Aorta (tissue), 5 donors: ENCODE measurements at places on chromosomes 6 and 20. TPM values are rescaled to one million over a fixed set of nuclear protein-coding genes. Genes with fewer than 3 reads are reported as not detected.

The PARD6B gene
- total RNA-seq: 2.6 TPM

The C6orf118 gene
- not detected for total RNA-seq

The SIGLEC1 gene
- 55.8 TPM for total RNA-seq

The APMAP gene
- total RNA-seq: 54.1 TPM

The TBPL1 gene
- 21.3 TPM for total RNA-seq

The CLVS2 gene
- 0.03 TPM for total RNA-seq

- no peak overlapping the region for H3K4me3 ChIP-seq
- H3K4me1 ChIP-seq: no peaks in the 10 kb centered on the region
- H3K27me3 ChIP-seq: no peaks in the 10 kb centered on the region
- DNase-seq: no peak
- no peaks in the 10 kb centered on the region for H3K36me3 ChIP-seq
- H3K27ac ChIP-seq: no peak overlapping the region
Measured at GRCh38 chr6:8499540-8499939, 64.2 kb upstream of the SLC35B3 start.

DNA sequence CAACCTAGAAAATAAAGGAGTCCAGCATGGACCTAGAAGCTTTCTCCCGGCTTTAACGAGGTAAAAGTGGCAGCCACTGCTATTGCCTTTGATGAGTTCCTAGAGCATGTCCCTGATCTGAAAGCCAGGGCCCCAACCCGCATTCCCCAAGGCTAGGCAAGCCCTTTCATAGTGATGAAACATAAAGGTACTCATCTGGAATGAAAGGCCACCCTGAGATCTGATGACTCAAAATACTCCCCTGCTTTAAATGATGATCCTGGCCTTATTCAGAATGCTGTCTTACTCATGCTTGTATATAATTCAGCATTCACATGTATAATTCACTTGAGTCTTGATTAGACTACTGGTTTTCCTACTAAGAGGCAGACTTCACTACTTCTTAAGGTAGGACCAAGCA, 21.3 kb downstream of the TTPAL start:
- H3K27ac ChIP-seq: no peak overlapping the region
- no peaks in the 10 kb centered on the region for H3K27me3 ChIP-seq
- peaks cover 2% of the 10 kb centered on the region for H3K4me1 ChIP-seq
- H3K4me3 ChIP-seq: no peak overlapping the region
- no peak for DNase-seq
- H3K36me3 ChIP-seq: peaks cover 3% of the 10 kb centered on the region

GRCh38 chr6:131954775-131955107, 3.6 kb upstream of the CCN2 start:
- peak; percentile 80 for DNase-seq
- H3K4me1 ChIP-seq: peaks cover 7% of the 10 kb centered on the region
- H3K27me3 ChIP-seq: no peaks in the 10 kb centered on the region
- no peaks in the 10 kb centered on the region for H3K36me3 ChIP-seq
- peak overlapping the region; percentile 55 for H3K27ac ChIP-seq

DNA sequence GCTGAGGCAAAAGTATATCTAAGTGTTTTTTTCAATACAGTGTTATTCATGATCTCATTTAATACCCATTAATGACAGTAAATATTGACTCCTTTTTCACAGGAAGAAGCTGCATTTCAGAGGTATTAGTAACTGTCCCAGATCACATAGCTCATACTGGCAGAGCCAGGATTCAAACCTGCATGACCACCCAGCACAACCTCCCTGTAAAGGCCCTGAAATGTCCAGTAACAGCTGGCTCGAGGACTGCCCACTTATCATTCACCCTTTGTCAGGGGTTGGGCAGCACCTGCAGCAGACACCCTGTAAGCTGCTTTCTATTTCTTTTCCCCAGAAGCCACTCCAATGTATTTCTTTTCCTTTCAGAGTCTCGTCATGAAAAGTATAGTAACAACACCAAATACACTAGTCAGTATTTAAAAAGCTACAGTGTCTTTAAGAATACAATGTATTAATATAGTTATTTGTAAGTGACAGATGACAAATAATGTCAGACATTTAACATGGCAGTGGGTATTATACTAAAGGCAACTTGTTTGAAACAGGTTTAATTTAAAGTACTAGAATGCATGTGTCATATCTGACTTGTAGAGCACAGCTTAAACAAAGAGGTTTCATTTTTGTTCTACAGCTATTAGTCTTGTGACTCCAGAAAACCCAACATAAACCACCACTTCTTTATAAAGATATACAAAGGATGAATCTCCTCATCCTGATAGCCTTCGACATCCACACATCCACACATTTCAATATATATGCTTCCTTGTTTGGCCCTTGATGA, 841.6 kb upstream of the GJE1 start:
- no peak for DNase-seq
- no peak overlapping the region for H3K27ac ChIP-seq
- no peak overlapping the region for H3K4me3 ChIP-seq
- H3K27me3 ChIP-seq: no peaks in the 10 kb centered on the region

DNA sequence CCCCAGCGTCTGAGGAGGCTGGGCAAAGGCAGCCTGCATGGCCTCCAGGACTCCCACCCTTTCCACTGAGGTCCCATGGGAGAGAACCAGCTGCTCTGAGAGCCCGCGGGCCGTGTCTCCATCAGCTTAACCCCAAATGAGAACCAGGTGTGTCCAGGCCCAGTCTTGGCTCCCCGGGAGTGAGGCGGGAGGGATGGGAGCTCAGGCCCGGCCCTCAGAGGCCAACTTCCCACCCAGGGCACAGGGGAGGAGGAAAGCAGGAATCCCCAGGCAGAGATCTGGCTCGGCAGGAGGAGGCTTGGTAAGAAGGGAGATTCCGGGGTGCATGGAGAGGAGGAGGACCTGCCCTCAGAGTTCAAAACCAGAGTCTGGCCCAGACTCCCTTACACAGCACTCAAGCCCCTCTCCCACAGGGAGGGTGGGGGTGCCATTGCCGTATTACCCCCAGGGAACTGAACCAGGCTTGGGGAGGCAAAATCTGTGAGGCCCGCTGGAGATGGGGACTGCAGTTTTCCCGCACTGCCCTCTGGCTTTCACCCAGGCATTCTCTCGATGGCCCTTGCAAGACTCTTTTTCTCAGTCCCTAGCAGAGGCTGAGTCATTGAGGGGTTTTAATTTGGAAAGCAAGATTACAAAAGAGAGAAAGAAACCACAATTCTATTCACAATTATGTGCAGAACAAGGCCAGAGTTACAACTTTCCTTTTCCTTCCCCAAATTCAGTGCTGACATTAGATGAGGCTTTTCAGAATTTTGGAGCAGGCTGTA, 17.1 kb downstream of the FOXF2 start:
- no peaks in the 10 kb centered on the region for H3K36me3 ChIP-seq
- H3K4me1 ChIP-seq: no peaks in the 10 kb centered on the region
- no peak overlapping the region for H3K4me3 ChIP-seq
- no peak for DNase-seq

DNA sequence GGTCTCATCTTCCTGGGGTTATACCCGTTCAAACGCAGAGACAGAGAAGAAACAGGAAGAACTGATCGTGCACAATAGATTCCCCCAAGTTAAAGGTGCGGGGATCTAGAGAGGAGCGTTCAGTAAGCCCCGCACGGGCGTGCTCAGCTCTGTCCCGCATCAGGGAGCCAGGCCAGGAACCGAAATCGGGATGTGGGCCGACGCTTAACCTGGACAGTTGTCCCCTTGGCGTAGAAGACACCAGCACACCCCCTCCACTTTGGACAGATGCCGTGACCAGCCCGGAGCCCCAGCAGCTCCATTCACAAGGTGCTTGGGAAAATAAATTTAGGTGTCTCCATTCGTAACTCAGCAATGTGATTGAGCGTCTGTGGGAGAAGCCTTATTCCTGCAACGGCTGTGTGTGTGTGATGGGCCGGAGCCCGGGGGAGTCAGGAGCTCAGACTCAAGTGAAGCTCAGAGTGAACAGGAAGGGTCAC, 24.0 kb upstream of the GATA5 start:
- H3K4me3 ChIP-seq: no peak overlapping the region
- no peaks in the 10 kb centered on the region for H3K36me3 ChIP-seq
- H3K27me3 ChIP-seq: no peaks in the 10 kb centered on the region
- H3K4me1 ChIP-seq: no peaks in the 10 kb centered on the region
- no peak overlapping the region for H3K27ac ChIP-seq

GRCh38 chr6:94735270-94735669, 842.1 kb upstream of the MANEA start:
- H3K4me3 ChIP-seq: no peak overlapping the region
- H3K27me3 ChIP-seq: no peaks in the 10 kb centered on the region
- DNase-seq: no peak

DNA sequence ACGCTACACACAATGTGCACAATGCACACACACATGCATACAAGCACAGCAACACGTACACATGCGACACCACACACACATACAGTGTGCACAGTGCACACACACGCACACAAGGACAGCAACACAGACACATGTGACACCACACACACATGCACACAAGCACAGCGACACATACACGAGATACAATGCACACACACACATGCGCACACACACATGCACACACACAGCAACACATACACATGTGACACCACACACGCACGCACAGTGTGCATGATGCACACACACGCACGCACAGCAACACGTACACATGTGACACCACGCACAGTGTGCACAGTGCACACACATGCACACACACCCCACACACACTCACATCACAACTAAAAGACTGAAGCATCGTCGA, 327.3 kb downstream of the THBS2 start:
- no peak for DNase-seq
- H3K4me1 ChIP-seq: no peaks in the 10 kb centered on the region
- H3K27ac ChIP-seq: no peak overlapping the region
- H3K36me3 ChIP-seq: no peaks in the 10 kb centered on the region
- H3K27me3 ChIP-seq: no peaks in the 10 kb centered on the region
- no peak overlapping the region for H3K4me3 ChIP-seq

DNA sequence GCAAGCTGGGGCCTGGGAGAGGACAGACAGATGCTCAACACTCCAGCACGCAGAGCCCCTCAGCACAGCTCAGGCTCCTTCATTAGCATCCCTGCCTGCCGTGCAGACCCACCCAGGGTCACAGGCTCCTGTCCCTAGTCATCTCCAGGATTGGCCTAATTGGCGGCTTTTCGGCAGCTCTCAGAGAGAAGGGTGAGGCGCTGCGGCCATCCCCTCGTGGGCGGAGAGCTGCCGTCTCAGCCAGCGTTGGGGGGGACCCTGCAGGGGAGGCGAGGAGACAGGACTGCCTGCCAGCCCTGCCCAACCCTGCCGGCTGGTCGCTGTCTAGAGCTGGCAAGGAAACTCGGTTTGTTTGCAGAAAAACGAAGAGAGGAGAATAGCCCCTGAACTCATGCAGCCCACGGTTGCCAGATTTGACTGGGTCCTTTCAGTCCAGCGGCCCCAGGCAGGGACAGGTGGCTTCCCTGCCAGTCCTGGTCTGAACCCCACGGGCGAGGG, 26.8 kb downstream of the BHLHE23 start:
- DNase-seq: no peak
- no peak overlapping the region for H3K4me3 ChIP-seq
- no peaks in the 10 kb centered on the region for H3K27me3 ChIP-seq
- no peak overlapping the region for H3K27ac ChIP-seq

- no peak overlapping the region for H3K4me3 ChIP-seq
- H3K27ac ChIP-seq: no peak overlapping the region
- peaks cover 4% of the 10 kb centered on the region for H3K4me1 ChIP-seq
- no peaks in the 10 kb centered on the region for H3K36me3 ChIP-seq
- DNase-seq: no peak
Measured at GRCh38 chr6:116352515-116353471, 18.0 kb upstream of the DSE start.

- H3K27me3 ChIP-seq: no peaks in the 10 kb centered on the region
- no peak overlapping the region for H3K27ac ChIP-seq
- DNase-seq: no peak
- H3K4me1 ChIP-seq: no peaks in the 10 kb centered on the region
- no peak overlapping the region for H3K4me3 ChIP-seq
- H3K36me3 ChIP-seq: no peaks in the 10 kb centered on the region
Measured at GRCh38 chr6:30194797-30195690, 18.2 kb downstream of the TRIM26 start.

DNA sequence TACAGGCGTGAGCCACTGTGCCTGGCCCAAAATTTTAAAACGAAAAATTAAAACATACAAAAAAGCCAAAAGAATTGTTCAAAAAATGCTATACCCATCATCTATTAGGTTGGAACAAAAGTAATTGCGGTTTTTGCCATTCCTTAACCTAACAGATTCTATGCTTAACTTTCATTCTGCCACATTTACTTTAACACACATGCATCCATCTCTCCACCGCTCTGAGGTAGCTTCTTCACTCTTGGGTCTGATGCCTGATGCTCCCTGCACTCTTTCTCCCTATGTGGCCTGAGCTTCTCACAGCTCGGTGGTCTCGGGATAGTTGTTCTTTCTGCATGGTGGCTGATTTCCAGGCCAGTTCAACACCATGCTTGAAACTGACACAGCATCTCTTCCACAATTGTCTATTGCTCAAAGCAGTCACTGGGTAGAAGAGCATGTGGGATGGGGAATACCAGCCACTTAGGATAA, 4.7 kb upstream of the MANBAL start:
- H3K27ac ChIP-seq: no peak overlapping the region
- no peaks in the 10 kb centered on the region for H3K4me1 ChIP-seq
- H3K36me3 ChIP-seq: no peaks in the 10 kb centered on the region
- DNase-seq: no peak
- H3K27me3 ChIP-seq: no peaks in the 10 kb centered on the region
- H3K4me3 ChIP-seq: no peak overlapping the region

- H3K4me3 ChIP-seq: no peak overlapping the region
- H3K4me1 ChIP-seq: no peaks in the 10 kb centered on the region
- H3K27ac ChIP-seq: no peak overlapping the region
- no peaks in the 10 kb centered on the region for H3K36me3 ChIP-seq
Measured at GRCh38 chr6:69933239-69933638, 66.9 kb downstream of the COL19A1 start.

DNA sequence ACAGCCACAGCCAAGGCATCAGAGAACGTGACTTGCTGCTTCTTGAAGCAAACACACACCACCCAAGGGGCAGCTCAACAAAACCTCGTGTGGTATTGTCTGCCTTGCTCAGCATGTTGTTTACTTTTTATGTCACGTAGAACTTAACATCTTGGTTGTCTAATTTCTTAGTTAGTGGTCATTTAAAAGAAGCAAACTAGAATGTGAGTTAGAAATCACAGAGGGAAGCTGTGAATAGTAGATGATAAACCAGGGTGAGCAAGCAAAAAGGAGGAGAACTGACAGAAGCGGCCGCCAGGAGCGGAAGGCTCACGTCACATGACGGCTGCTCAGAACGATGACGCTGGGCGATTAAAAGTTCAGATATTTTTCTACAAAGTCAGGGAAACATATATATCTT, 51.5 kb upstream of the KIF25 start:
- no peak overlapping the region for H3K27ac ChIP-seq
- H3K36me3 ChIP-seq: no peaks in the 10 kb centered on the region
- DNase-seq: no peak
- no peak overlapping the region for H3K4me3 ChIP-seq
- no peaks in the 10 kb centered on the region for H3K27me3 ChIP-seq
- no peaks in the 10 kb centered on the region for H3K4me1 ChIP-seq
